NCI-H1092 (cell line): ENCODE measurements at places on chromosomes 16 and 17.

- DNase-seq: no peak
These were observed 18.1 kb downstream of the ANKFN1 start for GRCh38 chr17:56171186-56171959.

GRCh38 chr16:23863511-23864422 lies 28.0 kb downstream of the PRKCB start:
- no peak for DNase-seq

GRCh38 chr16:1223355-1224214 lies 1.5 kb downstream of the TPSG1 start:
- DNase-seq: no peak

DNA sequence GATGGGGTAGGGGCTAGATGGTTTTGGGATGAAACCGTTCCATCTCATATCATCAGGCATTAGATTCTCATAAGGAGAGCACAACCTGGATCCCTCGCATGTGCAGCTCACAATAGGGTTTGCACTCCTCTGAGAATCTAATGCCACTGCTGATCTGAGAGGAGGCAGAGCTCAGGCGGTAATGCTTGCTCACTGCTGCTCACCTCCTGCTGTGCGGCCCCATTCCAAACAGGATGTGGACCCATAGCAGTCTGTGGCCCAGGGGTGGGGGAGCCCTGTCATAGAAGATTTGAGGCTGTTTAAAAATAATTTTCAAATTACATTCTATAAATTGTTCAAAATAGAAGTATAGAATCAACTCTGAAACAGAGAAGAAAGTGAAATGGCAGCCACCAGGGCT lies 50.8 kb downstream of the PHKB start:
- DNase-seq: no peak

GRCh38 chr17:48484850-48485249 lies 46.0 kb downstream of the HOXB1 start:
- DNase-seq: no peak

- DNase-seq: no peak
These were observed 68.4 kb downstream of the VMP1 start for GRCh38 chr17:59775786-59776350.

DNA sequence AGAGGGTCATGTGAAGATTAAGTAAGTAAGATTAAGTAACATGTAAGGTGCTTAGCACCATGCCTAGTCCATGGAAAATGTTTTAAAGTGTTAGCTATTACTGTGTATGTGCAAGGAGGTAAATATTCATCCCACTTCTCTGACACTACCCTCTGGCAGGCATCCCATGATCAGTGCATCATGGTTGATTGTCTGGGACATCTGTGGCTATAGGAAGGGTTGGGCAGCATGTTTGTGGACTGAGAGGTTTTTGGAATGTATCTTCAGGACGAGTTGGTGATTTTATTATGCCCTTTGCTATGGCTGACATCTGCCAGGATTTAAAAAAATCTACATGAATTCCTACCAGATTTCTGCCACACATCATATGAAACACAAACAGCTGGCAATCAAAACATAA lies 6.5 kb upstream of the TAOK1 start:
- DNase-seq: no peak

DNA sequence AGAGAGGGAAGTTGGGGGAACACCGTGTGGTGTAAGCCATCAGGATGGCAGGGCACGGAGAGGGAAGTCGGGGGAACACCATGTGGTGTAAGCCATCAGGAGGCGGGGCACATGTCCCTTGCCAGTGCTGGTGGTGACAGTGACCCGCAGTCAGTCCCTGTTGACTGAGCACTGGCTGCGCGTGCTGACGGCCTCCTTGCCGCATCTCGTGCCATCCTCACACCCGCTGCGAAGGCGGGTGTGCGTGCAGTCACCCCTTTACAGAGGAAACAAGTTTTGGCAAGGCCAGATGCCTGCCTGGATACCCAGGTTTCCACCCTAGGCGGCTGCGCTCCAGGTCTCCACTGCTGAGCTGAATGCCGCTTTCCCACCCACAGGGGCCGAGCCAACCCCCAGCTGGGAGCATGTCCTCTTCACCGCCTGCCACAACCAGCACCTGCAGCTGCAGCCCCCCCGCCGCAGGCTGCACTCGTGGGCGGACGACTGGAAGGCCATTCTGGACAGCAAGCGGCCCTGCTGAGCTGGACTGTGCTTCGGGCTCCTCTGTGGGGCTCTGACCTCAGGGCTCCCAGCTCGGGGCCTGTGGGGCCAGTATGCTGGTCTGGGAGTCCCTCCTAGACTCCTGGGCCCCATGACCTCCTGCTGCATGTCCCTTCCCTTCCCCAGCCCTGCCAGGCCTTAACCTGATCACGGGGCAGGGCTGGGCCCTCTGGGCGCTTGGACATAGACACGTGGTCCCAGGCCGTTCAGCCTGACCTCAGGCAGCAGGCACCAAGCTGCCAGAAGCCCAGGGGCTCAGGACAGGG lies 43.5 kb downstream of the NT5M start:
- no peak for DNase-seq

GRCh38 chr17:21689604-21690003 lies 2.7 kb upstream of the KCNJ18 start:
- no peak for DNase-seq

GRCh38 chr17:70307430-70308225 lies 138.3 kb downstream of the KCNJ2 start:
- no peak for DNase-seq

GRCh38 chr17:47205419-47205963 lies 3.7 kb upstream of the MYL4 start:
- DNase-seq: no peak

- no peak for DNase-seq
These were observed 228.3 kb upstream of the NLRP1 start for GRCh38 chr17:5812590-5812989.

- no peak for DNase-seq
These were observed 34.1 kb downstream of the TLE7 start for GRCh38 chr16:71407731-71408130.

- no peak for DNase-seq
These were observed 16.1 kb downstream of the TEKT5 start for GRCh38 chr16:10678655-10679054.

- no peak for DNase-seq
These were observed 14.1 kb downstream of the MIEN1 start for GRCh38 chr17:39716073-39716818.

GRCh38 chr17:6078458-6078871 lies 8.3 kb downstream of the WSCD1 start:
- DNase-seq: no peak

GRCh38 chr17:48513666-48514455 lies 16.9 kb downstream of the HOXB1 start:
- no peak for DNase-seq

DNA sequence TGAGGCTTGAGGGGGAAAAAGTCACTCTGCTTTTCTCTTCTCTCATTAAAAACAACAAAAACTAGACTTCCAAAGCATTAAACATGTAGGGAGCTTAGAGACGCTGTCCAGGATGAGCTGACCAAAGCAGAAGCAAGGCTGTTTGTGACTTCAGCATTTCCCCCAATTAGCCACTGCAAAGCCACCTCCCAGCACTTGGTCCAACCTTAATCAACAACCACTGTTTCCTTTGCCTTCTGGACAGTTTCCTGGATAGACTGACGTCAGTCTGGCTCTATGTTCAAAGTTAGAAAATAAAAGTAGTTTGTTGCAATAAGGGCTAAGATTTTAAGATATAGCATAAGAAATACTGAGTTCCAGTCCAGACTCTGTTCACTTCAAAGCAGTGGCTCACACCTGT lies 3.1 kb downstream of the TMEM231 start:
- no peak for DNase-seq
